ENCODE measurements at places on chromosomes 12 and 14.

GRCh38 chr12:95625012-95625411 lies 73.7 kb upstream of the USP44 start:
- no peak for DNase-seq

GRCh38 chr12:4270831-4271716 lies 2.5 kb upstream of the CCND2 start:
- no peak for DNase-seq

- no peak for DNase-seq
These were observed 3.2 kb upstream of the ZNF839 start for GRCh38 chr14:102316338-102316742.

DNA sequence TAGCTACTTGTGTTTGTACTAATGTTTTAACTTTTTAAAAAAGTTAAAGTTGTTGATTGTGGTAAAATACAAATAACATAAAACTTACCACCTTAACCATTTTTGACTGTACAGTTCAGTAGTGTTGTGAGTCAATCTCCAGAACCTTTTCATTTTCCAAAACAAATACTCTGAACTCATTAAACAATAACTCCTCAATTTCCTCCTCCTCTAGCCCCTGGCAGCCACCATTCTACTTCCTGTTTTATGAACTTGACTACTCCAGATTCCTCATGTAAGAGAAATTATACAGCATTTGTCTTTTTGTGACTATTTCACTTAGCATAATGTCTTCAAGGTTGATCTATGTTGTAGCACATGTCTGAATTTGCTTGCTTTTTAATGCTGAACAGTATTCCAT lies 299.1 kb upstream of the AMIGO2 start:
- DNase-seq, result no peak

- no peak for DNase-seq
These were observed 3.6 kb downstream of the FOXA1 start for GRCh38 chr14:37591311-37591940.

- DNase-seq, result no peak
These were observed 34.5 kb downstream of the ELK3 start for GRCh38 chr12:96228566-96229248.

DNA sequence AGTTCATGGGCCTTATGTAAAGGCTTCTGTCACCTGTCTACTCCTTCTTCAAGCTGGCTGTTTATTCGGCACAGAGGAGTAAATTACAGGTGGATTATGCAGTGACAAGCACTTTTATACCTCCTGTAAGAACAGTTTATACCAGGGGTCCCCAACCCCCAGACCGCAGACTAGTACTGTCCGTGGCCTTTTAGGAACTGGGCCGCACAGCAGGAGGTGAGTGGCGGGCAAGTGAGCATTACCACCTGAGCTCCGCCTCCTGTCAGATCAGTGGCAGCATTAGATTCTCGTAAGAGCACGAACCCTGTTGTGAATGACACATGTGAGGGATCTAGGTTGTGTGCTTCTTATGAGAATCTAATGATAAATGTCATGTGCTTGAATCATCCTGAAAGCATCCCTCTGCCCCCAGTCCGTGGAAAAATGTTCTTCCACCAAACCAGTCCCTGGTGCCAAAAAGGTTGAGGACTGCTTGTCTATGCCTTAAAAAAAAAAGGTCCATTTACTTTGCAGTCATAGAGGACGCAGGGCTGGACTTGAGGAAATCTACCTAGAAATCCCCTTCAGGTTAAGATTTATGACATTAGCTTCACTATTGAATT lies 78.8 kb downstream of the ETV6 start:
- DNase-seq, result no peak

GRCh38 chr14:68722968-68723566 lies 69.8 kb downstream of the ZFP36L1 start:
- no peak for DNase-seq

GRCh38 chr14:83455561-83455960 lies 1921.9 kb upstream of the SEL1L start:
- no peak for DNase-seq

DNA sequence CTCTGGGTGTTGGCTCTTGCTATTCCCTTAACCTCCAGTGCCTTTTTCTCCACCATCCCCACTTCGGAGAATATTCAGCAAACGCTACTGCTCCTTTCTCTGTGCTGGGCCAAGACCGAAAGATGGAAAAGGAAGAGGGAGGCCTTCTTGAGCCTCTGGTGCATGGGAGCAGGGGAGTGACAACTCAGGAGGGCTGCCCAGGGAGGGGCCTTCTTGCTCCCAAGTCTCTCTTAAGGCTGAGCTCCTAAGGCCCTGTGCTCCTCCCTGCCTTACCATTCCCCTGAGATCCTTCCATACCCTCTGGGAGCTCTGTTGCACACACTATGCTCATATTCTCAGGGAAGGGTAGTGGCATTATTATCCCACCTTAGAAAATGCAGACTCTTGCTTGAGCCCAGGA lies 34.9 kb downstream of the SH2B3 start:
- DNase-seq, result no peak

- DNase-seq, result peak; percentile 70
These were observed 431 bp upstream of the RHOJ start for GRCh38 chr14:63203618-63204406.

GRCh38 chr14:98958632-98959031 lies 313.4 kb downstream of the BCL11B start:
- DNase-seq, result no peak

DNA sequence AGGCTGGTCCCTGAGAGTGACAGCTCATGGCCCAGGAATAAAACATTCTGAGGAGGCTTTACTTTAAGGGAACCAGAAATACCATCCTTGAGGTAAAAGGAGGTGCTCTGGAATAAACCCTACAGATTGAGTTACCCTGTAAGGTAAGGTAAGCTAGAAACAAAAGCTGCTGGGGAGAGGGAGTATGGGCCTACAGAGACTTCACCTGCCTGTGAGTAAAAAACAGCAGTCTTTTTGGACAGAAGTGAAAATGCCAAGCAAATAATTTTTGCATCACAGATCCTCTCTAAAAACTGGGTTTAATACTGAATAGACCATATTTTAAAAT lies 41.2 kb downstream of the CORO1C start:
- no peak for DNase-seq

- no peak for DNase-seq
These were observed 57.4 kb downstream of the FAM222A start for GRCh38 chr12:109770861-109771670.

DNA sequence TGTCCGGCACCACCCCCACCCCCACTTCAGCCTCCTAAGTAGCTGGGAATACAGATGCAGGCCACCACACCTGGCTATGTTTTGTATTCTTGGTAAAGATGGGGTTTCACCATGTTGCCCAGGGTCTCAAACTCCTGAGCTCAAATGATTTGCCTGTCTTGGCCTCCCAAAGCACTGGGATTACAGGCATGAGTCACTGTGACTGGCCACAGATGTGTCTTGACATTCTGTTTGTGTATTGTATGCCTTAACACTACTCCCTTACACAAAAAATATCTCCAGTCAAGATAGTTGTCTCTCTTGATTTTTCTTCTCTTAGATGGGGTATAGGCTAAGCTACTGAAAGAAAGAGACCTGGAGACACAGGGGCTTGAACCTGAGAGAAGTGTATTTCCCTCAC lies 17.6 kb downstream of the CLEC14A start:
- DNase-seq, result no peak

DNA sequence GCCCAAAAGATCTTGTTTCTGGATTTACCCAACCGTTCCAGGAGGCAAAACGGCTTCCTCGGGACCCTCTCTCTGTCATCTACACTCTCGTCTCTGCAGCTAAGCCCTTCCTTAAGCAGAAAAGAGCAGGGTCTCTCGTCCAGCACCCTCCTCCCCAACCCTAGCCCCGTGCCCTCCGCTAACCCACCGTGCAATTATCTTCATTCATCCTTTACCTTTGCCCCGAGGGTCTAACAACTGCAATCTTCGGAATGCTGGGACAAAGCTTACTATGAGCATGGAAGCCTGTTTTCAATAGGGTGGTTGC lies 276 bp upstream of the BMAL2 start:
- DNase-seq, result no peak

DNA sequence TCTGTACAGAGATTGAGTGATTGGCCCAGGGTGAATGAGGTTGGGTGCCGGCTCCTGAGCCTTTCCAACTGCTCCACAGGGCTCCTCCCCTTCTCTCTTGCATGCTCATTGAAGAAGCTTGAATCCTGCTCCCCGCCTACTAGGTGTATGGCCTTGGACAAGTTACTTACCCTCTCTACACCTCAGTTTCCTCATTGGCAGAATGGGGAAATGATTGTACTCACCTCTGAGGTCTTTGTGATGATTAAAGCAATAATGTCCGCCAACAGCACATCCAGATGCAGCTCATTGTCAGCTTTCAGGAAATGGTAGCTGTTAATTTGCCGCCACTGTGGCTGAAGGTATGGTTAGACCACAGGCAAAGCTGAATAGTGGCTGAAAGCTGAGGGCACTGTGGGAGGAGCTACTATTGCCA lies 174.1 kb downstream of the CRADD start:
- DNase-seq, result no peak

GRCh38 chr14:90777358-90777757 lies 38.9 kb downstream of the TTC7B start:
- no peak for DNase-seq

GRCh38 chr12:127542391-127542790 lies 724.6 kb upstream of the TMEM132C start:
- no peak for DNase-seq

DNA sequence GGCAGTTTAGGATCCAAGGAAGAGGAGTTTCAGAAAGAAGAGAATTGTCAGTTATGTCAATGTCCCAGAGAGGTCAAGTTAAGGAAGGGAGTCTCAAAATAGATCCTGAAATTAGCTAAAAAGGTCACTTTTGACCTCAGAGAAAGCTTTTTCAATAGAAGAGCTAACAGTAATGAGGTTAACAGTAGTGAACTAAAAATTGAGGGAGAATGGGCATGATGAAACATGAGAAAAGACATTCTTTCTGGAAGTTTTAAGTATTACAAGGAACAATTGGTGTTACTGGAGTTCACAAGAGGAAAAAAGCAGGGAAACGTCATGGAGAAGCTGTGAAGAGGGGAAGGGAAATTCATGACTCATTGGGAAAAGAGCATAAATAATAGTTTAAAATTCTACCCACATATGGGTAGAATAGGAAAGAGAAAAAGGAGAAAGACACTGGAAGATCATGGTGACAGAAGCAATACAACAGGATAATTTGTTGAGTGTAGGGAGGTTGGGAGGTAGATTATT lies 381.2 kb upstream of the FAR2 start:
- no peak for DNase-seq

DNA sequence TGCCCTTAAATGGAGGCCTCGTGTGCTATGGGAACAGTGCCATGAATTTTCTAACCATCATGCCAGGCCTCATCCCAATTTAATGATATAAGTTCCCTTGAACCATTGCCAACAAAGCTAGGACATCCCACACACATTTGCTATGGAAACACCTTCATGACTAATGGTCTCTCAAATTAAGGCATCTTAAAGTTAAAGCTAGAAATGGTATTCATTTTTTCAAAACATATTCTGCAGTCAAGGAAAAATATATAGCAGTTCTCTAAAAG lies 117.3 kb downstream of the BTG1 start:
- no peak for DNase-seq

GRCh38 chr14:102320033-102320660 lies 601 bp downstream of the ZNF839 start:
- DNase-seq, result peak; percentile 28

- DNase-seq, result no peak
These were observed 31.3 kb upstream of the VSX2 start for GRCh38 chr14:74207943-74208342.

DNA sequence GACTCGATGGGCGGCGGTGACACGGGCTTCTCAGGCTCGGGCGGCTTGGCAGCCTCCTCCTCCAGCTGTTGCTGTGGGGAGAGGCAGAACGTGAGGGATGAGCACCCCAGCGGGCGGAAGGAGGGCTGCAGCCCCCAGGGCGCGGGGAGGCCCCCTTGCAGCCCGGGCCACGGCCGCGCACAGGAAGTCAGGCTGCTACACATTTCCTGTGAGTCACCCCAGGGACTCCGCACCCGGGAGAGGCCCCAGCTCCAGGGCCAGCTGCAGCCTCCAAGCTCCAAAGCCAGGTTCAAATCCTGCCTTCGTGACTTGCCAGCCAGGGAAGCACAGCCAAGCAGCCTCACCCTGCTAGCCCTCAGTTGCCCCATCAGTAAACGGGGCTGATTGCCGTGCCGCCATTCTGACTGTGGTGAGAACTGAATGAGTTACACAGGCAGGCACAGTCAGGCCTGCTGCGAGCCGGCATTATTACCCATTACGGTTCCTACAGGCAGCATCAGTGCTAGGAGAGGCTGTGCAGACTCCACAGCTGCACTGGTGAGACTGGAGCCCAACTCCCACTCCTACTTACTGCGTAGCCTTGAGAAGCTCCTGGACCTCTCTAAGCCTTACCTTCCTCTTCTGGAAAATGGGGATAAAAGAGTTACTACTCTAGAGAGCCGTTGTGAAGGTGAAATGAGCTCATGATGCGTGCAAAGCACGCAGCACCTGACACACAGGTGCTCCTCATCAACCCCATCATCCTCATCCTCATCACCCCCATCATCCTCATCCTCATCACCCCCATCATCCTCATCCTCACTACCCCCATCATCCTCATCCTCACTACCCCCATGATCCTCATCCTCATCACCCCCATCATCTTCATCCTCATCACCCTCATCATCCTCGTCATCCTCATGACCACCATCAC lies 100.9 kb downstream of the NCOR2 start:
- no peak for DNase-seq

- no peak for DNase-seq
These were observed 4.3 kb upstream of the RAD52 start for GRCh38 chr12:953776-954175.

- DNase-seq, result no peak
These were observed 2.2 kb downstream of the ANGEL1 start for GRCh38 chr14:76810525-76810924.

DNA sequence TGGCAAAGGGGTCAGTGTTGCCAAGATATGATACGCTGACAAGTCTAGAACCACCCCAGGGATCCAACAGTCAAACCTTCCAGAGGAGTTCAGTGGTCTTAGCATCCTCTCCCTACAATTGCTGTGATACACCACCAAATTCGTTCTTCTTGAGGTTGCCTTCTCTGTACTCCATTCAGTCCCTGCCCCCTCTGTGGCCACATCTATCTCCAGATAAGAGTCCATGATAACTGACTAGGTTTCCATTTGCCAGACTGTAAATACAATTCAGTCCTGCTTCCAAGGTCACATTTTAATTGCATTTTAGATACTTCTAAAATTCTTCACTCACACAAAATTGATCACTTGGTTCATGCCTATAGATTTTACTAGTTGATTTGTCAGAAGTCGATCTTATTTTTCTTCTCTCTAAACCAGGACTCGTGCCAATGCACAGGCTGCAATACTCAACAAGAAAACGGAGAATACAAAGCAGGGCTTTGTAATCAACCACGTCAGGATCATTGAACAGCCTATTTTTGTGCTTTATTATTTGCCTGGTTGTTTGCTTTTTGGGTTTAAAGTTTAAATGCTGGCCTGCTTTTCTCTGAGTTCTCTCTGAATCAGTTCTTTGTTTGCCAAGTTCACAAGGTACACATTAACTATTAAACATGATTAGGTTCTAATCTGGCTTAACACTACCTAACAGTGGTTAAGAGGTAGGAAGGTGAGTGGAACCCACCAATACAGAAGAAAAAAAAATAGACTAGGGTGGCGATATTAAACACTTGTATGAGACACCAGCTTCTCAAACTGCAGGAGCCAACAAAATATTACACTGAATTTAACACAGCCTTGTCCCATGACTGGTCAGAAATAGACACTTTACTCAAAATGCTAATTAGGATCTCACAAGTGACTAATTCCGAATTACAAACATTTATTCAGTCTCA lies 5.3 kb upstream of the TSPAN8 start:
- DNase-seq, result no peak

- peak; percentile 4 for DNase-seq
These were observed 122.0 kb downstream of the TMEM117 start for GRCh38 chr12:43957732-43958372.

- peak; percentile 33 for DNase-seq
These were observed 417.6 kb downstream of the NOVA1 start for GRCh38 chr14:26180221-26180620.

Data from occipital lobe (tissue), 3 donors.